ENCODE measurements at places on chromosomes 11 and 22.

DNA sequence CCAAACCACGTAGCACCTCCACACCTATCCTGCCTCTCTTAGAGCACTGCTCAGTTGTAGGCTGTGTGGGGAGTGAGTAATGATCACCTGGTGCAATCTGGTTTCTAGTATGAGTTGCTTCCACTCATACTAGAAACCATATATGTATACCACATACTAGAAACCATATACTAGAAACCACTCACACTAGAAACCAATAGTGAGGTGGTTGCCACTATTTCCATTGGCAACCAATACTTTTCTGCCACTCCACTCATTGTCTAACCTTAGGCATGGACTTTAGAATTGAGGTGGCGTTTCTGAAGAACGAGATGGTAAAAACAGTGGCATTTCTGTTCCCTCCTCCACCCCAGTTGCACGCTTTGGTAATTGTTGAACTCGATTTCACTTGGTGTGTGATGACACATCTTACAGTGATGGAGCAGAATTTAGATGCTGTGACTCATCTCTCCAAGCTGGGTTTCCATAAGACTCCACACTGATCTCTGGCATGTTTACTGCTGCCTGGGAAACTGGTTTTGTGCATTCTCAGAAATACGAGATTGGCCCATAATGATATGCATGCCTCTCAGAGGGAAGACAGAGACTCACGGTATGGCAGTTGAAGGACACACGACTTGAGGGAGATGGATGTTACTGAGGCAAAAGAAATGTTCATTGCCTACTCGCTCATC is 82.9 kb downstream of the KIRREL3 start:
- no peak for DNase-seq

GRCh38 chr22:29106839-29107238 is 34.0 kb downstream of the KREMEN1 start:
- DNase-seq, result no peak

GRCh38 chr11:45609337-45609736 is 56.1 kb downstream of the CHST1 start:
- no peak for DNase-seq

DNA sequence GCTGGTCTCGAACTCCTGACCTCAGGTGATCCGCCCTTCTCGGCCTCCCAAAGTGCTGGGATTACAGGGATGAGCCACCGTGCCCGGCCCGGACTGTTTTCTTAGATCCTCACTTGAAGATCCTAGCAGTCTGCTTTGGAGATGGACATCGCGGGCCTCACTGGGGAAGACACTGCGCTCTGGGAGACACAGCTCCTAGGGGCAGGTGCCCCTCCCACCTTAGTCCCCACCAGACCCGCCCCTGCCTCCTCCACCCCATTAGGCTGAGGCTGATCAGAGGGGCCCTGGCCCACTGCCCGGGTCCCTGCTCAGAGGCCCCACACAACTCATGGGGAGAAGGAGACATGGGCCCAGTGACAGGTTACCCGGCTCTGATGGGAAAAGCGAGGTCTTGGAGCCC is 11.3 kb upstream of the LTO1 start:
- DNase-seq, result no peak

All from suppressor macrophage (primary cell).